ENCODE measurements at places on chromosomes 16 and 17.

DNA sequence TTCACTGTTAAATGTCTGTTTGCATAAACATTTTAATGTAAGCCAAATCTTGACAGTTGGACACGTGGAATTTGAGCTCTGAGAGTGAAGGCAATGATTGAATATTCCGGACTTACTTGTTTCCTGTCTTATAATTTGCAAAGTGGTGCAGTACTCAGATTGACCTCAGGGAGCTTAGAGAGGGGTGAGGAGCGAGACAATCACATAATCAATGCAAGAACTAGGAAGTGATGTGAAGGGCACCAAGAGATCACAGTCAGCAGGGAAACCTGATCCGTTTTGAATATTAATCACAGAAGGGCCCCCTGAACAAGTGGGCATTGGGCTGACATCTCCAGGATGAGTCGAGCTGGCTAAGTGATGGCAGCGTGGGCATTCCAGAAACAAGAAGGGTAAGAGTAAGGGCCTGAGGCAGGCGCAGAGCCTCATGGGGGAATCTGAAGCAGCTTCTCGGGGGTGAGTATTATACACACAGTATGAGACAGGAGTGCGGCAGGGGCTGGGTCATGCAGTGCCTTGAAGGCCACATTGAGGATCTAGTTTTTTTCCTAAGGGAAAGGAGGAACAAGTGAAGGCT, 26.1 kb downstream of the TEX2 start:
- no peak for DNase-seq

DNA sequence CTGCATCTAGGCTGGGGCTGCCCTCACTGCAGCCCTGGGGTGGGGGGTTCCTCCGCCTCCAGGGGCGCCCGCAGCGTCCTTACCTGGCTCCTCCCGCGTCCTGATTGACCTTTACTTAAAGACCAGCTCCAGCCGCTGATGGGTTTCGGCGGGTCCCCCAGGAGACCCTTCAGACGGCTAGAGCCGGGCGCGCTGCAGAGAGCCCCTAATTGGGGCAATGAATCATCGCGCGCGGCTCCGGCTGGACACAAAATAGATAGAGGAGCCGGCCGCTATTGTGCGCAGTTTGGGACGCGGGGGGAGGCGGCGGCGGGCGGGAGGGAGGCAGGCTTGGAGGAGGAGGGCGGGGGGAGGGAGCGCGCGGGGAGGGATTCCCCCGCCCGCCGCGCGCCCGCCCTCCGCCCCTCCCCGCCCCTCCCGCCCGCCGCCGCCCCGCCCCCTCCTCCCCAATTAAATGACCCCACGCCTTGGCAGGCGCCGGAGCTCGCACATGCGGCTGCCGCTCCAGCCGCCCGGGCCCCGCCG, 56.5 kb upstream of the CIBAR2 start:
- peak; percentile 73 for DNase-seq

DNA sequence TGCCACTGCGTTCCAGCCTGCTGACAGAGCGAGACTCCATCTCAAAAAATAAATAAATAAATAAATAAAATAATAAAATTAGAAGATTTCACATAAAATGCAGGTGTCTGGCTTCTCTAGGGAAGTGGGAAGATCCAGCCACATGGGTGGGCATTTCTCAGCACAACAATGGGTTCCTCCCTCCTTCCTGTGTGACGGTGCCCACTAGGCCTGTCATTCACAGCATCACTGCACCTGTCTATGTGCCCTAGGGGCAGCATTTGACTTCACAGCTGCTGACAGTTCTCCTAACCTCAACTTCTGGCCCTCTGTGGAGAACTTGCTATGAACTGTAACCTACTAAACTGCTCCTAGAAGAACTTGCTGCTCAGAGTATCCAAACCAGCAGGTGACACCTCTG, 3.0 kb downstream of the ABHD15 start:
- no peak for DNase-seq

DNA sequence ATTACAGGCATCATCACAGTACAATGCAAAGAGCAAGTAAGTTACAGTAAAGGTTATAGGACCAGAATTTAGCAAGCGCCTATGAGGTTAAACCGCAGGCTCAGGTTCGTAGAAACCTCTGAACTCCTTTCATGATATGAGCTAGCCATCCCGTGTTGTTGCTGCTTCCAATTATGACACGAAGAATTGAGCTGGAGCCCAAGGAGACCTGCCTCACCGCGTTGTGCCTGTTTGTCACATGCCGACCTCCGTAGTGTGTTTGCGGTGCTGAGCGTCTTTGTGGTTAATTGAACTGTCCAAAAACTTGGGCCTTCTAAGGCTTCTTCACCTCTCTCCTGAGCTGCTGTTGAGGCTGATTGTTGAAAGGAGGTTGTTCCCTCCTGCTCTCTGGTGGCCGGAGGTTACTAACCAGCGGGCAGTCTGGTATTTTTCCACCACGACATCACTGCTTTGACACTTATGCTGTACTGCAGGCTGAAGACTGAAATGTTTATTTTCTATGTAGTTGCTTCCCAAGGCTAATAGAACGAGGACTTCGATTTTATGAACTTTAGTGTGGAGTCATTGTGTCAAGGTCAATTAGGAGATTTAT, 67.5 kb downstream of the SEC14L1 start:
- DNase-seq: peak; percentile 62

- no peak for DNase-seq
Observed at GRCh38 chr17:40533896-40534295, 31.4 kb downstream of the CCR7 start.

GRCh38 chr16:68644296-68644695, 814 bp upstream of the CDH3 start:
- DNase-seq: no peak

- DNase-seq: no peak
Observed at GRCh38 chr17:4600563-4600962, 16.2 kb downstream of the SMTNL2 start.

- DNase-seq: peak; percentile 30
Observed at GRCh38 chr16:82824408-82824807, 197.6 kb downstream of the CDH13 start.

GRCh38 chr17:66449418-66449977, 147.1 kb downstream of the PRKCA start:
- no peak for DNase-seq

Data from cardiac fibroblast (primary cell).